ENCODE measurements at places on chromosomes 11 and 22.

DNA sequence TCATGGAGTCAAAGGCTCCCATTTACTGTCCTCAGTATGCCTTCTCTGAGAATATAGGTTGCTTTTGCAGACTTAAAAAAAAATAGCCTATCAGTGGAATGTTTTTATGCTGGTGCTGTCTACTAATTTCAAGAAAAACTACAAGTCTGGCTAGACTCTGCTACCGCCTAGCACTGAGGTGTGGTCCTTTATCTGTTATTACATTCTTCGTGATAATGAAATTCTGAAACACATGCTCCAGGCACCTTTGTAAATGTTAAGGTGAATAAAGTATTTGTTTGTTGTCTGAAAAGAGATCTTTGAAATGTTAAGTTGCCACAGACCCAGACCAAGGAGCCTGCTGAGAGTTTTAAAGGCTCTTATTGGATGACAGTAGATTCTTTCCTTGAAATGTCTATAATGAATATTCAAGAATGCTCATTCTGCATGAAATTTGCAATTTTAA, 95.3 kb downstream of the DBX1 start:
- DNase-seq = no peak

DNA sequence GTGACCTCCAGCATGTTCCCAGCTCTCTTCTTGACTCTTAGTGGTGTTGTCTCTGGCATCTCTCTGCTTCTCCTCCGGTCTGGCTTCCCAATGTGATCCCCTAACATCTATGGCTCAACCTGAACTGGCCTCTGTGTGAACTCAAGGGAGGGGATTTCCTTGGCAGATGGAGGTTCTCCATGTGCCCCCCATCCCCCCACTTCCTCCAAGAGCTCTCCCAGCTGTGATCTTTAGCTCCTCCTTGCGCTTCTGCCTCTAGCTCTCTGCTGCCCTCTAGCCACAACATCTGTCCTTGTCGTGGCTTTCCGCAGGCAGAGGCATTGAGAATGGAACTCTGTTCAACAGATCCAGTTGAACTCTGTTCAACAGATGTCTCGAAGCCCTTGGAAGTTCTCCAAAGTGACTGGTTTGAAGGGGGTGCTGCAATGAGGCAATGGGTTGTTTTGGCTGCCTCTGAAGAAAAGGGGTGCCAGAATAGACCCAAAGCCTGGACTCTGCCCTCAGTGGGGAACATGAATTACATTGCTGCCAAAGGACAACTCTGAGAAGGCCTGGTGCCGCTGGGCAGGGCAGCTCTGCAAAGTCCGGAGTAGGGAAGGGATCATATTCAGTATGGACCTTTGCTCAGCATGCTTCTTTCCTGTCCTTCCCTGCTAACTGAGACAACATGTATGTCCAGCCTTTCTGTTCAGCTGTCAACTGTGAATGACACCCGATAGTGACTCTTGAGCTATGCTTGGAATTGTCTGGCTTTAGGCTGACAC, 61.9 kb downstream of the ADM start:
- DNase-seq = peak; percentile 24

DNA sequence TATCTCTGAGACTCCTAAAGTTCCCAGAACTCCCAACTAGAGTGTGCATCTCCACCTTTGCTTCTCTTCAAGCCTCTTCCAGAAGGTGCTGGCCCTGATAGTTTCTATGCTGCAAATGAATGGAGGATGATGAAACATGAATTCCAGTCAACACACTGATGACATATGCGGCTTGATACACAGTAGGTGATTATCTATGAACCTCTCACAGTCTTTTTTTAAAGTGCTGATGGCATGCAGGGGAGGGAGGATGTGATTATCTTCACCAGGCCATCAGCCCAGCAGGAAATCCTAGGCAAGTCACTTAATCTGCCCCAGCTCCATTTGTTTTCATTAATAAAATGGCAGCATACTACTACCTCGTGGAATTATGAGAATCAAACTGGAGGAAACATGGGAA, 548.5 kb downstream of the SOX6 start:
- DNase-seq = no peak

DNA sequence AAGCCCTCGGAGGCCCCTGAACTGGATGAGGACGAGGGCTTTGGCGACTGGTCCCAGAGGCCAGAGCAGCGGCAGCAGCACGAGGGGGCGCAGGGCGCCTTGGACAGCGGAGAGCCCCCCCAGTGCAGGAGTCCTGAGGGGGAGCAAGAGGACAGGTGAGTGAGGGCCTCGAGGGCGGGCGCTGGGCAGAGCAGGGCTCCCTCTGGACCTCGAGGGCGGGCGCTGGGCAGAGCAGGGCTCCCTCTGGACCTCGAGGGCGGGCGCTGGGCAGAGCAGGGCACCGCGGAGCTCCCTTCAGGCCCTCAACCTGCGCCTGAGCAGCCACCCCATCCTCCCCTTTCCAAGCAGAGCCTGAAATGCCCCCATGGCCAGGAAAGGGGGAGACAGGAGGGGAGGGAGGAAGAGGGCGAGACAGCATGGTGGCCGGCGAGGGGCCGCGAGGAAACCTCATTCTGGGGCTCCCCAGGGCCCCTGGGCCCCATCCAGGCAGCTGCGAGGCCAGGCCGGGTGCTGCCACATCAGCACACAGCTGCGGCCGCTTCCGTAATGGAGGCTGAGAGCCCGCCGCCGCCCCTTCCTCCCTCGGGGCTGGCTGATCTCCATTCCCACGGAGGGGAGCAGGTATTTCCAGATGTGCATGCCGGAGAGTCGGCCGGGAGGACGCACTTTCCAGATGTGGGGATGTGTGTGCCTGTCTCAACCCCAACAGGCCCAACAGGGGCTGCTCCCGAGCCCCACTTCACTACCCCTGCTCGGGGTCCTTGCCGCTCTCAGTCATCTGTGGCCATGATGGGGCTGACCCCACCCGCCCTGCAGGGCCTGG, 10.0 kb downstream of the PRR33 start:
- DNase-seq = no peak

DNA sequence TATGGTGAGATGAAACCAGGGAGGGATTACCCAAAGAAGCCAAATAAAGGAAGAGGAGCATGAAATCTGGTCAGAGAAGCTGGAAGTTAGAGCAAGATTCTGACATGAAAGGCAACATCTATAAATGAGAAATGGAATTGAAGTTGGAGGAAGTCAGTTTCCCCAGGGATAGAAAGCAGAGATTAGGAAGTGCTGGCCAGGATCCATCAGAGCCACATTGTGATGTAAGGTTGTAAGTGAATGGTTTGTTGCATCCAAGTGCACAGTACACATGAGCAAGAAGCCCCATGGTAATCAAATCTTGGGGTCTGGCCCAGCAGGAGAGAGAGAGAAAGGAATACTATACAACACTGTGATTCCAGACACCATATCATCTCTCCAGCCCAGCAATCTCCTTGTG, 6.6 kb upstream of the NLRP10 start:
- DNase-seq = no peak

GRCh38 chr11:474914-475506, 24.9 kb downstream of the PTDSS2 start:
- DNase-seq = no peak

Measured in NCI-H526 treated with DMSO at 0.1 percent for 48 hours (cell line).